ENCODE measurements at places on chromosomes 11 and 22.

- DNase-seq = no peak
Measured at GRCh38 chr11:70210530-70210929, 7.4 kb downstream of the FADD start.

DNA sequence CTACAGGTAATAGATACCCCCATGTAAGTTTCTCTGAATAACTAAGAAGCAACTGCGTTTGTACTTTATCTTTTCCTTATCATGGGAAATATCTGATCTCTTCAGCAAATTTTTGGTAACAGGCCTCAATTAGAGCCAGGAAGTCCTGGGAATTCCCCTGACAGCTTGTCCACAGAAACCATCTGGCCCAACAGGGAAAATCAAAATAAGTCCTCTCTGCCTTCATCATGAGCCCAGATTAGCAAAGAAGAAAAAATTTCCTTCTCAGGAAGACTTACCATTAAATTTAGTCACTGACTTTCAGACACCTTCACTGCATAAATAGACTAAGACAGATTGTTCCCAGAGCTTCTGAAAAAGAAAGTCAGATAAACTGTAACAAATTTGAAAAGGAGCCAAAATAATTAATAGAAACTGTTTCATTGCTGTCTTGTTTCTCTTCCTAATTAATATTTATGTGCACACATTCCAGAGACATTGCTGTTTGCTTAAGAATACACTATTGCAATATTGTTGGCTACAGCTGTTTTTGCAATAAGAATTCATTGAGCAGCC, 278.1 kb upstream of the FAT3 start:
- DNase-seq = no peak

- no peak for DNase-seq
Measured at GRCh38 chr11:85886089-85887056, 31.2 kb downstream of the CCDC83 start.

DNA sequence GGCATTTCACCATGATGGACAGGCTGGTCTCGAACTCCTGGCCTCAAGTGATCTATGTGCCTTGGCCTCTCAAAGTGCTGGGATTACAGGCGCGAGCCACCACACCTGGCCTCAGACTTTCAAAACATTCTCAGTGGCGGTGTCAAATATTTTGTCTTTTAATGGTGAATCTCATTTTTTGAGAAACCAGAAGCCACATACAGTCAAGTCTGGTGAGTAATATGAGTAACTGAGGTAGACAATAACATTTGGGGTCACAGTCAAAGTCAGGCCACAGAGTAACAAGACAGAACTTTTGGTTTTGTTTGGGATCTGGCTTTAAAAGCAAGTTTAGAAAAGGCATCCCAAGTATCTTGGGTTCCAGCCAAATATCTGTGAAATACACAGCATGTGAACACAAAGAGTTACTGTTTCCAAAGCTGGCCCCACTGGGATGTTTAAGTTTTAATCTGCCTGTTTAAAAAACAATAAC, 5.6 kb upstream of the TMA7B start:
- no peak for DNase-seq

- no peak for DNase-seq
Measured at GRCh38 chr11:44424841-44425240, 114.9 kb upstream of the ALX4 start.
